ENCODE measurements at places on chromosomes 11 and 22. TPM values are rescaled to one million over a fixed set of nuclear protein-coding genes. Genes with fewer than 3 reads are reported as not detected.

DNA sequence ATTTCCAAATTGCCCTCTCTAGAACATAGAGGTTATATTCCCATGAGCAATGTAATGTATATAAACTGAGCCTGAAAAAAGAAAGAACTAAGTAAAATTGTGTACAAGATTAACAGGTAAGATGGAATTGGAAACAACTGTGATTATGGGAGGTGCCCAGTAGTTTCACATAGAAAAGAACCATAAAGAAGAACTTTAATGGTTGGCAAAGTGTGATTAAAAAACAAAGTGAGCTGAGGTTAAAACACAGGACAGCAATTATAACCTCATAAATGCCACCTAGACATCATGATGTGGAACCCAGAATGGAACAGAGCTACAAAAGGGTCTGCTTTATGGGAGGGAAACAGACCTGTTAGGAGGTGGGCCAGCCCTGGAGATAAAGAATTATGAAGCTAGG is 58.6 kb downstream of the CYB5R2 start:
- no peak for DNase-seq

DNA sequence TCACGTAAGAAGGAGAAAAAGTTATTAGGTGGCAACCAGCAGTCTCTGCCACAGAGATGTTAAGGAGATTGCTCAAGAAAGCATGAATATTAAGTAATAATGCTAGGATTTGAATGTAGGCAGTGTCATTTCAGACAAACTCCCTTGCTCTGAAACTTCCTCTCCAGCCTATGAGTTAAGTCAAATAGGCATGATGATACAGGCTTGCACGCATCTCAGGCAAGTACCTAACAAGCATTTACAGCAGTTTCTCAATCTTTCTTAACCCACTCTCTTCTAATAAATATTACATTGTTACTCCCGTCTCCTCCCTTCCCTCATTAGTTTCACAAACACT is 72.7 kb downstream of the RAB38 start:
- no peak for DNase-seq

DNA sequence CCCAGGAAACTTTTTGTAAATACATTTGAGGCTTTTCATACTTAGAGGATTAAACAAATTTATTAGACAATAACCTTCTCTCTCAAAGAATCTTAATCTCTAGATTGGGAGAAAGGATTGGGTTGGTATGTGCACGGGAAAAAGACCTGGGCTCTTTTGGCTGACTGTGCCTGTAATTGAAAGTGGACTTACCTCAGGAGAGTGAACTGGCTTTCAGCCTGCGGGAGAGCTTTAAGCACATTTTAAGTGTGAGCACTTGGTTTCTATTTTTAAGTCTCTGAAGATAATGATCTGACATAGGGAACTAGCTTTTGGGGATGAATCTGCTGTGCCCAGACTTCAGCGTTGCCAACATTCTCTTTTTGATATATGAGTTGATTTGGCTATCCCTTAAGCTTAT is 35.8 kb downstream of the UVRAG start:
- no peak for DNase-seq

GRCh38 chr11:71488681-71489270 is 35.8 kb downstream of the NADSYN1 start:
- DNase-seq, result no peak

OR51A7 gene
- polyA plus RNA-seq, result not detected
